ENCODE measurements at places on chromosomes 6 and 20.

- DNase-seq, result no peak
Observed at GRCh38 chr20:4894981-4895381, 106.3 kb downstream of the SLC23A2 start.

GRCh38 chr6:52390361-52390727, 28.4 kb downstream of the PAQR8 start:
- DNase-seq, result peak; percentile 40

GRCh38 chr6:116564311-116564710, 7.0 kb upstream of the RWDD1 start:
- no peak for DNase-seq

DNA sequence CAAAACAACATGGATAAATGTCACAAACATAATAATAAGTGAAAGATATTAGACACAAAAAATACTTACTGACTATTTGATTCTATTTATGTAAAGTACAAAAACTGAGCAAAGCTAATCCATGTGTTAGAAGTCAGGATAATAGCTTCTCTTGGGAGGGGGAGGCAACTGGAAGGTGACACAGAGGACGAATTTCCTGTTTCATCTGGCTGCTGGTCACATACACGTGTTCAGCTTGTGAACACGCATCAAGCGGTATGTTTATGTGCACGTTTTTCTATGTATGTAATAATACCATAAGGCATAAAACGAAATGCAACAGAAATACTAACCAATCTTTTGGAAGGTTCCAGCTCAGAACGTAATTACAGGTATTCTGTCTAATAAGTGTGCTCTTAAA, 54.3 kb downstream of the MKKS start:
- no peak for DNase-seq

- DNase-seq, result no peak
Observed at GRCh38 chr20:51811042-51811355, 8.7 kb upstream of the SALL4 start.
